Fibroblast of skin of right biceps (primary cell): ENCODE measurements at places on chromosomes 11 and 22.
A peak's percentile ranks its signal among the peaks of the same experiment; 100 is the strongest.

DNA sequence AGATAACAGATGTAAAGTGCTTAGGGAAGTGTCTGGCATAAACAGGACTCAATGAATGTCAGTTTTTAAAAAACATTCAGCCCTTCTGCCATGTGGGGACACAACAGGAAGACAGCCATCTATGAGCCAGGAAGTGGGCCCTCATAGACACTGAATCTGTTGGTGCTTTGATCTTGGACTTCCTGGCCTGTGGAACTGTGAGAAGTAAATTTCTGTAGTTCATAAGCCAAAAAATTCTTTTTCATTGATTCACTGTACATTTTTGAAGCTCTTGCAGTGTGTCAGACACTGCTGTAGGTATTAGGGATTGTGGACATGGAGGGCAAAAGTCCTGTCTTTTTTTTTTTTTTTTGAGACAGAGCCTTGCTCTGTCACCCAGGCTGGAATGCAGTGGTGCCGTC, 188.6 kb downstream of the HIPK3 start:
- peak; percentile 92 for DNase-seq

DNA sequence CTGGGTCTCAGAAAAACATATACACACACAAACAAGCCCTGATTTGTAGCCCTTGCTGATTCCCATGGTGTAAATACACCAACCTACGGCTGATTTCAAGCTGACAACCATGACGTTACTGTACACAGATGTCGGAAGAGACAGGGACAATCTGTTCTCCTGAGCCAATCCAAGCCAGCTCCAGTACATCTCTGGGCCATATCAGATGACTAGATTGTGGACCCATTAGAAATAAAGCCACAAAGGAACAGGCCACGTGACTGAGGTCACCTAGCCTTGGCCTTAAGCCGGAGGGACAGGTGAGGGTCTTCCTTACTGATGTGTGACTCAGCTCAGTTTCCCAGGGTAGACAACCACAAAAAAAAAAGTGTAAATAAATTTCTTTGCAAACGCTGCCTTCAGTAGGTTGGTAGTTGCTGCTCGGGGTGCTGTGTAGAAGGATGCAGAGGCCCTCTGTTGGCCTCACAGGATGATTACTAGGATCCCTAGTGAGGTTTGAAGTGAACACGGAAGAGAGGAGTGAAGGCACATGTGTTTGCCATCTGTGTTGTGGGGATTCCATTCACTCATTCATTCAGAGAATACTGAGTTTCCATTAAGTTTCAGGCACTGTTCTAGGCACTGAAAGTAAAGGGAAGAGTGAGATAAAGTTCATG, 99.0 kb upstream of the LARGE1 start:
- DNase-seq = no peak

DNA sequence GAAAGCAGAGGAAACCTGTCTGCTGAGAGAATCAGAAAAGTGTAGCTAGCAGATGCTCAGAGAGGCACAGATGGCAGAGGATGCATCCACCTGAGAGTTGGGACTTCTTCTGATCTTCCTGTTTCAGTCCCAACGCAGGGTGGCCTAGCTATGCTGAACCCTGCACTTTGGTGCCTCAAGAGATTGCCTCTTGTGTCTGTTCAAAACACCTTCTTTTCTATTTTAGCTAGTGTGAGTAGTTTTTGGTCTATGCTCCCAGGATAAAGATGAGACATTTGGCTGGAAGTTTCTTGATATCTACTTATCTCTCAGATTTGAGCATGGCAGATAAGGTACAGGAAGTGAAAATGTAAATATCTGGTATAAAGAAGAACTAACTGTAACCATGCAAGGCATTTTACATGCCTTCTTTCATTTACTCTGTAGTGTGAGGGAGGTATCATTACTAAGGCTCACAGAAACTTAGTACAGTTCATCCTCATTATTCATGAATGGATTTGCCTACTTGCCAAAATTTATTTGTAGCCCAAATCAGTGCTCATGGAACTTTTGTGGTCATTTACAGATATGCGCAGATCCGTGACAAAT, 47.0 kb upstream of the PSMA1 start:
- no peak for DNase-seq

GRCh38 chr11:94786264-94787126, 18.3 kb downstream of the AMOTL1 start:
- DNase-seq = peak; percentile 49

DNA sequence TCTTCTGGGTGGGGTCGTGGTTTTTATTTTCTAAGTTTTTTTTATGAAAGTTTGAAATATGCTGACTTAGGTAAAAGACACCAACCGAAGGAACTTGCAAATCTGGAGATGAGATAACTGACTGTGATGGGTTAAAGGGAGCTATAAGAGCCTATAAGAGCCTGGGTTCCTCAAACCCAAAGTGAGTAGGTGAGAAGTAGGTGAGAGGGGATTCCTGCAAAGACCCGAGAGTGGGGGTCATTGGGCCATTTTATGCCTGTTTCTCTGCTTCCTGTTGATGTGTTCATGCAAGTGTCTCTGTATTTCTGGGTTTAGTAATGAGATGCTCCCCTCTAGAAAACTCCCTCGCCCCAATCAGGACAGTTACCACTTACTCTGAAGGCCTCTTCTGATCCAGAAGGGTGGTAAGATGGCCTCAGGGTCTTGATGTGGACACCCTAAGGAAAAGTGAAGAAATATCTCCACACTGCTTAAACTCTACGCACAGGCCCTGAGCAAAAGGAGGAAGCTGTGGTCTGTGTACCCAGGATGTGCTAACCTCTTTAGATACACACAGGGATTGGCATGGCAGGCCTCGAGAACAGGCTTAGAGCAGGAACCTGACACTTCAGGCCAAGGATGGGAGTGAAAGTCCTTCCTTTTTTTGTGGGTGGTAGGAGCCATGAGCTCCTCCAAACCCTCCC, 1.8 kb downstream of the FLI1 start:
- no peak for DNase-seq

GRCh38 chr11:103927535-103927934, 108.9 kb upstream of the DDI1 start:
- peak; percentile 60 for DNase-seq

GRCh38 chr11:77207019-77207485, 79.0 kb downstream of the MYO7A start:
- no peak for DNase-seq

GRCh38 chr11:91296629-91297028, 928.0 kb upstream of the FAT3 start:
- peak; percentile 58 for DNase-seq

DNA sequence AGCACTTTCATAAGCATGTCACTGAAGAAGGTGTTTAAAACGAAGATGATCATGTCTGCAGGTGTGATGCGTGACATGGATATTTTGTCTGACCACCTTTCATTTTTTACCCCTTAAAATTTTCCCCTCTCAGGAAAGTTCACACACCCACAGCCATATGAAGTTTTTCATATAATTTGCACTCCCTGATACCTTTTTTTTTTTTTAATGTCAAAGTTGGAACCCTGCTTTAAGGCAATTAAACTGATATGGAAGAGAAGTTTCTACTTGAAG, 104.6 kb downstream of the ATXN10 start:
- no peak for DNase-seq

DNA sequence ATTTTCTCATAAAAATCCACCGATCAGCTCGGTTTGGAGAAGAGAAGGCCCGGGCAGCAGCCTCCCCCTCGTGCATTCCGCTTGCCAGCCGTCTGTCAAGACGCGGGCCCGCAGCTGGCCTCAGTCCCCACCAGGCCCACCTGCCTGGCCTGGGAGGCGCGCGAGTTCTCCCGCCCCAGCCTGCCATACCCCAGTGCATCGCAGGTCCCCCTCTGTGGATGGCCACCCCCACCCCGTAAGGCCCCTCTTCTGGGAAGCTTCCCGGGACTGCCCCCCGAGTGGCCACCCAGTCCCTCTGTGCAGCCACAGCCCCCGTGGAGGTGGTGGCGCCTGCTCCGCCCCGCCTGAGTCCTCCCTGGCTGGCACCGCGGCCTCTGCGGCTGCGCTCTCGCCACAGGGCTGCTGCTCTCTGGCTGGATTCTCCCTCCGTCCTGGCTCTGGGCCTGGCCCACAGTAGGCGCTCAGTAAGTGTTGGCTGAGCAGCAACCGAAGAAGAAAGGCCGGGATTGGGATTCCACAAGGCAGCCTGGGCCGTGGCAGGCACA, 74.0 kb upstream of the TCF20 start:
- no peak for DNase-seq

DNA sequence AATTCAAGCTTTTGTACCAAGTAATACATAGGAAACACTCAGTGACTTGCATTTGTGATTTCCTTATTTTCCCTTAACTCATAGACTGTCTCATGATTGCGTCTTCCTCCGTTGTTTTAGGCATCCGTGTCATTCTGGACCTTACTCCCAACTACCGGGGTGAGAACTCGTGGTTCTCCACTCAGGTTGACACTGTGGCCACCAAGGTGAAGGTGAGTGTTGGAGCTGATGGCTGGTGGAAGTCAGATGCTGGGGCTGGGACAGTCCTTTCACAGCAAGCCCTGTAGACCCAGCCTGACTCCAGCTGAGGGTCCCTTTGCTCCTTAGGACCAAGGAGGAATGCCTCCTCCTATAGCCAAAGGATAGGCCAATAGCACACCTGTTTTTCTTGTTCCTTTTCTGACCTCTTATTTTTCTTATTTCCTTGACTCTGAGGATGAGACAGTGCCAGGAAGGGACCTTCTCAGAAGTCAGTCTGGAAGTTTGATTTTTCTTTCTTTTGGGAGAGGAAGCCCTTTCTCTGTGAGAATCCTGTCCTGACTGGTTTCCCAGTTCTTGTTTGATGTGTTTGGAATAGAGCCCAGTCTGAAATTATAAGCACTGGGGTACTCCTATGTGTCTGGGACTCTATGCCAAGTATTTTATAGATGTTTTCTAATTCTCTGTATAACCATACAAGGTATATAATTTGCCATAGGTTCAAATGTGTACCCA, 2.2 kb downstream of the SLC3A2 start:
- no peak for DNase-seq

GRCh38 chr11:128240546-128240945, 346.8 kb downstream of the ETS1 start:
- peak; percentile 62 for DNase-seq

DNA sequence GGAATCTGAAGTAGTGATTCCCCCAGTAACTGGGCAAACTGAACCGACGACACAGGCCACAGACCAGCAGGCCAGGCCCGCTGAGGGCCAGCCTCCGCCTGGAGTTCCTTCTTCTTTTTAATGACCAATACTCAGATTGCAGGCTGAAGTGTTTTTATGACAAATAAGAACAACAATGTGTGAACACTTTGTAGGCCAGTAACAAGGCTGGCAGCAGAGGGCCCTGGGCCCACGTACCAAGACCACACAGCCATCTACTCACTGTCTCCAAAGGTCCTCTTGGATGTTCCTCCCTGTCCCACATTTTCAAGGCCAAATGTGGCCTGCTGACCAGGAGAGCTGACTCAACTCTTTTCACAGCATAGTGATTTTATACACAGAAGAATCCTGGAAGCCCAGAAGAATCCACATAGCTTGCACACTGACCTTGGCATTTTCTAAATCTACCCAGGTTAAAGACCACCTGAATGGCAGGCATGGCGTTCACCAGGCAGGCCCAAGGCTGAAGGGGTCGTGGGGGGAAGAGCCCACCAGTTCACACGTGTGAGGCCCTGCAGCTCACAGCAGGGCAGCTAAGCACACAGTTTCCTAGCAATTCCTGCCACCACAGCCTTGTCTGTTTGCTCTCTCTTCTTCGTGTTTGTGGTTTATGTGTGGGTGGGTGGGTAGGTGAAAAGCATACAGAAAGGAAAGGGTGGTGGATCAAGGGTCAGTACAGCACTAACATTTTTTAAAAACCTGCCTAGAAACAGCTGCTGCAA, 13.3 kb downstream of the SMCO4 start:
- no peak for DNase-seq

GRCh38 chr11:117796456-117796871, 552 bp downstream of the DSCAML1 start:
- DNase-seq = no peak

DNA sequence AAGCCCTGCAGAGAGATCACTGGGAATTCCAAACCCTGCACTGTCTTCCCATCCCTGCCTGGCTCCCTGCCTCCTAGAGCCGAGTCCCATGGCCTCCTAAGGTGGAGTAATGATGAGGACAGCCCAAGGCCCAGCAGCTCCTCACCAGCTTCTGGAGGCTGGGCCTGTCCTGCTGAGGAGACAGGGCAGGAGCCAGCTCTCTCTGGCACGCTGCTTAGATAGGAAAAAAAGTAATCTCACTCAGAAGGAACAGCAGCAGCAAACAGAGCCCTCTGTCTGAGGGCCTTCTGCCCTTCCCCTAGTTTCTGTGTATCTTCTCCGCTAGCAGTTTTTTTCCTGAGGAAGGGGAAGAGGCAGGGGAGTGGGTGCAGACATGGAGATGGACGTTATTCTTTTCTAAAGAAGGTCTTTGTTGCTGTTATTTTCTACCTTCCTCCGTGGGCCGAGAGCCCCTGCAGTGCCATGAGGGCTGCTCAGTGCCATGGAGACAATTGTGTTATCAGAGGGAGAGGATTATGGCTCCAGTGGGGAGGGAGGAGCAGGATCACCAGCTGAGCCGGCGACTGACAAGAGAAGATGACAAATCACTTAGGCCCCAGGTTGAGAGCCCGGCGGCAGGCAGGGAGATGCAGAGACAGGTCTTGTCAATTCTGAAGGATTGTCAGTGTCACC, 315.3 kb downstream of the BUD13 start:
- DNase-seq = no peak

DNA sequence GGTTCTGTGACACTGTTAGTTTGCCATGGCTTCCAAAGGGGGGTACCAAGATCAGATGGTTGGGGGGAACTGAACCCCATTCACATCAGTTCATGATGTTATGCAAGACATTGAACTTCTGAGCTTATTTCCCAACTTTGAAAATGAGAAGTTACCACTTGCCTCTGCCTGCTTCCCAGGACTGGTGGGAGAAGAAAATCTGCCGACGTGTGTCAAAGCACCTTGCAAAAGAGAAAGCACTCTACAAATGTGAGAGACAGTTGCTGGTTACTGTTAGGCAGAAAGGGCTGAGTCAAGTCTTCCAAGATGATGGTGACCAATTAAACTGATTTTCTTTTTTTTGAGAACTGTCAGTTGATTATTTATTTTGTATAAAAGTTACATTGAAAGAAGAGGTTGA, 45.6 kb downstream of the SMCO4 start:
- no peak for DNase-seq

DNA sequence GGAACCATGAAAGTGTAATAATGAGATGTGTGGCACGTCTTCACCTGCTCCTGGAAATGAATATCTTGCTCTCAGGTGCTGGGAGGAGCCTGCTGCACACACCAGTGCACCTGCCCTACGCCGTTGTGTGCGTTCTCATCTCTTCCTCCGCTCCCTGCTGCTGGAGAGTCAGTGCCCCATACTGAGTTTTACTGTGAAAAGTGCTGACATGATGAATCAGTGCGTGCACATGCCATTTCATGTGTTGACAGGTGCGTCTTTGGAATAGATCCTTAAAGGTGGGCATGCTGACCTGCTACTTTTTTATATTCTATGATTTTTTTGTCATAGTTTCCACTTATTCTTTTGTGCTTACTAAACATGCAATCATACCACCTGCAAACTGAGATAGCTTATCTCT, 1015.8 kb downstream of the BRD1 start:
- no peak for DNase-seq

- no peak for DNase-seq
Observed at GRCh38 chr11:46800177-46800576, 45.9 kb downstream of the CKAP5 start.
